Cerebellum (tissue), 4 donors: ENCODE measurements at places on chromosomes 2 and 18. TPM values are rescaled to one million over a fixed set of nuclear protein-coding genes. Genes with fewer than 3 reads are reported as not detected.

The TBR1 gene
- 0.64 TPM for total RNA-seq

The PPP1R1C gene
- total RNA-seq, result 3.1 TPM

The GPR155 gene
- total RNA-seq, result 13.5 TPM

The CDCA7 gene
- total RNA-seq, result 14.2 TPM

The MBP gene
- 22.5 TPM for total RNA-seq

The UGT1A3 gene
- total RNA-seq, result not detected

The TRAF3IP1 gene
- total RNA-seq, result 12.2 TPM

The ARHGAP15 gene
- 2.9 TPM for total RNA-seq

The HTR2B gene
- 0.27 TPM for total RNA-seq

The HJURP gene
- total RNA-seq, result 8.0 TPM

The C2orf92 gene
- 15.7 TPM for total RNA-seq

The LCT gene
- 0.09 TPM for total RNA-seq

The CXCR4 gene
- total RNA-seq, result 110 TPM

The PDCD1 gene
- total RNA-seq, result not detected

The ERBB4 gene
- total RNA-seq, result 154 TPM

The PLB1 gene
- 4.3 TPM for total RNA-seq

The SPAG16 gene
- total RNA-seq, result 39.8 TPM

GRCh38 chr18:26383454-26384270, 157.4 kb downstream of the TAF4B start:
- DNase-seq, result peak; percentile 44

DNA sequence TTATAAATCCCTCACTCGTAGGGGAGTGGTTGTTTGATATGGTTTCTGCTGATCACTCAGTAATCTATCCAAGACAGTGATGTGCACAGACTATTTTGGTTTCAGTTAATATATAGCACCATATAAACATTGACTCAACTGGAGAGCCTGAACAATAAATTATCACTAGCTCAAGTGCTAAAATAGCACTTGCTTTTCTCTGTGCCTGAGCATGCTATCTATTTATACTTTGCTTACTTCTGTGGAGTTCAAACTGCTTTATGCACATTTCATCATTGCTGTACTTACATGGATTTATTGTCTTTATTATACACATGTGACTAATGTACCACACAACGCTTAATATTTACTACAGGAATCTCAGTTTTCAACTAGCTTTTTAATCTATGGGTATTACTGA, 133.6 kb downstream of the BCL2 start:
- DNase-seq, result no peak

- no peak for DNase-seq
Measured at GRCh38 chr2:152456262-152456661, 121.3 kb downstream of the FMNL2 start.

DNA sequence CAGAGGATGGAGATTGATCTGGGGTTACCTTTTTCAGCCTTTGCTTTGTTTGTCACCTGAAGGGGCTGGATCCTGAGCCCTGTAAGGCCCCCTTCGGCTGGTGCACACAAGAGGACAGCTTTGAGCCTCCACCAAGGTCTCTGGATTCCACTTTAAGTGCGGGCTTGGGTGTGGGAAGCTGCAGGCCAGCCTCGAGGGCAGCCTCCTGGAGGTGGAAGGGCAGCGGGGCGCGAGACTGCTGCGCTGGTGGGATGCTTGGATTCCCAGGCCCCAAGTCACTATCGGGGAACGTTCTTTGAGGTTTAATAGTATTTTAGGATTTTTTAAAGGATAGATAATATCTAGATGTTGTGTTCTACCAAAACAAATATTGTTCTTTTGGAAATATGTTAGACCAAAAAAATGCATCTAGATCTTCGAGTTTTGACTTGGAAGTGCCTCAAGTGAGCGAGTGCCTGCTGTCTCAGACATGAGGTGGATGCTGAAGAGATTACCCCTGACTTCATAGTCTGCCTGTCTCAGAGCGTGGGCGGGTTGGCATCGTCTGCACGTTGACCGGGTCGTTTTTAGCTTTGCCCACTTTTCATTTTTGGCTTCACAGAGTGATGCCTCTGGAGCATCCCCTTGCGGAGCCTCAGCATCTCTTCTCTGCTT, 113.8 kb downstream of the AGAP1 start:
- DNase-seq, result no peak

DNA sequence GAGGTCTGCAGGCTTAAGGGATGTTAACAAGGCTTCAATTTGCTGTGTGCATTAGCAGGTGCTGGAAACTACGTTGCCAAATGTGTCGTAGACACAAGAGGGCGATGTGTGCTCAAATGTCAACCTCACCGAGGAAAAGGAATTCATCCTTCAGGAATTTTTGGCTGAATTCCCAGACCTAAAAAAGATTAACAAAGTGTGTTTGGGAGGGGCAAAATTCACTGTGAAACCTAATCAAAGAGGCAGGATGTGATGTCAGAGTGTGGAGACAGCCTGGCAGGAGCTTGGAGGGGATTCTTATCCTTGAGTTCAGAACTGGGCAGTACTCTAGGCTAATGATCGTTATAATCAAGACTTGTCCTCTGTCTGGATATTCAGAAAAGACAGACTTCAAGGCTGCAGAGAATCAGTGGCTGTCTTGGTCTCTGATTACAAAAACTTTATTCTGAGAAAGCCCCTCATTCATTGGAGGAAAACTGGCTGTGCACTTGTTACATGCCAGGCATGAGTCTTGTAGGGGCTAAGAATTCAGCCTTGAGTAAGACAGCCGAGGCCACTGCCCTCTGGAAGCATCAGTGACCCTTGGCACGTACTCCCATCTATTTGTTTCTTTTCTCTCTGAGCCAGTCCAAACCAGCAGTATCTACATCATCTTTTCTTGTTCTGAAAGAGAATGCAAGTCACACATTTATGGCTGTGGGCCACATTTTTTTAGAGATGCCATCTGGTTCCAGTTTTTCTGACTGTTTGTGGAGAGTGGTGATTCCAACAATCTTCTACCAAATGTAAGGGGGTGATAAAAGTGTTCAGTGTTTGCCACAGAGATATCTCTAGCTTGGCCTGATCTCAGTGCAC, 18.7 kb upstream of the SCYGR1 start:
- peak; percentile 85 for DNase-seq

- DNase-seq, result peak; percentile 59
Measured at GRCh38 chr2:25567406-25567805, 106.0 kb downstream of the DTNB start.

GRCh38 chr2:236305964-236306605, 41.9 kb upstream of the ASB18 start:
- no peak for DNase-seq

DNA sequence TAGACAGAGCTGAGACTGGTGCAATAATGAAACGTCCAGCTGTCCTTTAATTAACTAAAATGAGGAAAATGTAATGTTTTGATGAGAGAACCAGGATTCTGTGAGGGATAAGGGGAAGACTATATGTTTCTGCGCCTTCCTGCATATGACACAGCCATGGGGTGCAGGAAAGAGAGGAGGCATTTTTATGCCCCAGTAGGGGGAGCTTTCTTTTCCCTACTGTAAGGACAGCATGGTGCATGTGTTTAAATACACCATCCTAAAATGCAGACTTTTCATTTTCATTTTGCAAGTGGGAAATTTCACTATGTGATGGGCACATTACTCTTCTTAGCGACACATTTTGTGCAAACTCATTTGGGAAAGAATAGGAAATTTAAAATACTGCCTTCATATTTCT, 446.1 kb downstream of the ARHGAP15 start:
- no peak for DNase-seq

- DNase-seq, result no peak
Measured at GRCh38 chr18:25998461-25998860, 92.0 kb downstream of the SS18 start.

DNA sequence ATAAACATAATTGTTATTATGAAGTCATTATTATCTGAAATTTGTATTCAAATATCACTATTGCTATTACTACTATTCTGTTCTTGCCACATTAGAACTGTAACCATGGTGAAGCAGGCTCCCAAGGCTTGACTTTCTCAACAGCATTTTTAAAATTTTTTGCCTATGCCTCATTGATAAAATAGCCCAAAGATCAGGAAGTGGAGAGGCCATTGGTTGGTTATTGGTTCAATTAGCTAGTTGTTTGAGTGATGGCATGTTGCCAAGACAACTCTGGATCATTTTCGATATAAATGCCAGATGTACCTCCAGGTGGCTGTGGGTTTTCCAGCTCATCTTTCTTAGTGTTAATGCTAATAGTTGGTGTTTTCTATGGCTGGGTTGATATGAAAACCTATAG, 513.5 kb downstream of the TRIB2 start:
- no peak for DNase-seq

- DNase-seq, result no peak
Measured at GRCh38 chr2:78417355-78417754, 608.1 kb upstream of the REG3G start.

GRCh38 chr2:204177251-204177976, 240.9 kb downstream of the ICOS start:
- no peak for DNase-seq

GRCh38 chr18:39178166-39178565, 1612.6 kb upstream of the CELF4 start:
- no peak for DNase-seq

DNA sequence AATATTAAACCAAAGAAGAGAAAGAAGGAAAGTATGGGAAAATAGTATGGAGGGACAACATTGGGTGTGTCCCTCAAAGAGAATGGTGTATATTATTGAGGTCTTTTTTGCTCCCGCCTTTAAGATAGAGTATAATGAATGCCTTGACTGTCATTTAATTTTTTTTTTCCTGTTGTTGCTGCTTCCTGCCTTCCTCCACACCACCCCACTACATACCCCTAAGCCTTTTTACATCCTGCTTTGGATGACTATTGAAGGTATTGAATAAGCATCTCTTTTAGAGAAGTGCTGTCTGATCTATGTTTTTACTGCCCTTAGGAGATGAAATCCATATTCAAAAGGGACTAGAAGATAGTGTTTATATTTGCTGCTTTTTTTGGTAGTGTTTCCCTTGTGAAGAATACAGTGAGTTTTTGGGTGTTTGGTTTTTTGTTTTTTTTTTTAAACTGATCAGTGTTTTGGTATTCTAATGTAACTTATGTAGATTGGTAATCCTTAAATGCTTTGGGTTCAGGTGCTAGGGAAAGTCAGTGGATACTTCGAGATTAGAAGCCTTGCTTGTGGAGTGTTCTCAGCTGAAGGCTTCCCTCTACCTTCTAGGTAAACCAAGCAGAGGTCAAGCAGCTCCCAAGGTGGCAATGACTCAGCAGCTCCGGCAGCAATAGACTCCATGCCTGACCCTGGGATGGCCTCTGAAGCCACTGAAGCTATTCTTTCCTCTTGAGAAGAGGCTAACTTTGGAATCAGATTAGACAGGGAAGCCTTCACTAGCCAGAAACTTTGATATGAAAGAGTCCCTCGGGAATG, 5.0 kb downstream of the FZD7 start:
- no peak for DNase-seq

DNA sequence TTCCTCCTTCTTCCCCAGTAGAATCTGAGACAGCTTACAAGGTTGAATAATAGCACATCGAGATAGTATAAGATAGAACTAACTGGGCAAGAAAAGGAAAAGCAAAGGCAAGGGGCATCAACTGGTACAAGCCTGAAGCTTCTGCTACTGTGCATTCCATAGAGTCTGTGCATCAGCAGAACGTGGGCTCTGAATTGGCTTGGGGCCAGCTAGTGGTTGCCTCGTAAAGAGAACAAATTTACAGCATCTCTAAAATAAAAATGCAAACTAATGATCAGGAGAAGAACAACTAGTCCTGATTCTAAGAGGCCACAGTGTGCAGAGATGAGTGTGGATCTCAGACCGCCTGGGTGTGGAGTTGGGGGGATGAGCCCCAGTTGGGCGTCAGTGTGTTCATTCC, 36.6 kb downstream of the UPP2 start:
- no peak for DNase-seq

DNA sequence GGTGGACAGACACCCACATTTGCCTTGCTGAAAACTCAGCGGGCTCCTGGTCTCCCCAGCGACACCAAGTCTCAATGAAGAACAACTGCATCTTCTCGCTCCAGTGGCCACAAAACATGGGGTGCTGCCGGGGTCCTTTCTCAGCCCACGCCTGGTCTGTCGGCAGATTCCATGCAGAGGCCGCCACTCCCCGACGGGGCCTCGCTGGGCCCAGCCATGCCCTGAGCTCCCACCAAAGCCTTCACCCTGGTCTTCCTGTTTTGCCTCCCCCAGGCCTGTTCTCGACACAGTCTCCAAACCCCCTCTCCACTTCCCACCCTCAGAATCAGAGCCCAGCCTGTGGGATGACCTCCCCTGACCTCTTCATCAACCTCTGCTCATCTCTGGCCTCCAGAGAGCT, 31.2 kb downstream of the DIPK1C start:
- DNase-seq, result no peak

DNA sequence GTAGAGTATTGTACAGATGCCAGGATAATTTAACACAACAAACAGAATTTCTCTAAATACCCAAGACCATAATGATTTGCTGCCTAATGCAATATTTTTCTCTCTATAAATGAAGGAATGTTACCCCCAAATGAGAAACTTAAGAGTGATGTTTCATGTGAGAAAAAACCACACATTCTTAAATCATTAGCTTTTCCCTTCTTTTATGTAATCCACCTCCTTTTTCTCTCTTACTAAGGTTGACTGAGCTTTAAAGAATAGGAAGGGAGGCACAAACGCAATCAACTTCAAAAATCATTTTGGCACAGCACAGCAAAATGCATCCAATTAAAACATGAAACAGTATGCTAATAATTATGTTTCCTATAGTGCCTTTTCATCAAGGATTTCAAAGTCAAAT, 698.1 kb upstream of the CDH2 start:
- no peak for DNase-seq

DNA sequence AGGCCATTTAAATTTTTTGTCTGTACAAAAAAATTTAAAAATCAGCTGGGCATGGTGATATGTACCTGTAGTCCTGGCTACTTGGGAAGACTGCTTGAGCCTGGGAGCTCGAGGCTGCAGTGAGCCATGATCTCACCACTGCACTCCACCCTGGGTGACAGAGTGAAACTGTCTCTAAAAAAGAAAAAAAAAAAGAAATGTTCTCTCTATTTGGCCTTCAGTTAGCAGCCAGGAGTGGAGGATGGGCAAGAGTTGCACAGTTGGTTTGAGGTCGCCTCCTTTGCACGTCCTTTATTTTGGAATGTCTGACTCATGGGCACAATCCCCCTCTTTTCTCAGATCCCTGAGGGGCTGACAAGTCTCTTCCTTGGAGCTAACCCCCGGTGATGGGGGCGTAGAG, 26.3 kb downstream of the ITM2C start:
- DNase-seq, result no peak

GRCh38 chr2:218075975-218076811, 7.1 kb downstream of the RUFY4 start:
- no peak for DNase-seq
